ENCODE measurements at places on chromosomes 5 and 9.

- DNase-seq = no peak
Measured at GRCh38 chr5:158170534-158170933, 311.6 kb upstream of the CLINT1 start.

GRCh38 chr9:35726931-35727330 is 5.1 kb downstream of the TLN1 start:
- DNase-seq = no peak

GRCh38 chr5:21773456-21773855 is 1079.7 kb downstream of the CDH12 start:
- DNase-seq = no peak

DNA sequence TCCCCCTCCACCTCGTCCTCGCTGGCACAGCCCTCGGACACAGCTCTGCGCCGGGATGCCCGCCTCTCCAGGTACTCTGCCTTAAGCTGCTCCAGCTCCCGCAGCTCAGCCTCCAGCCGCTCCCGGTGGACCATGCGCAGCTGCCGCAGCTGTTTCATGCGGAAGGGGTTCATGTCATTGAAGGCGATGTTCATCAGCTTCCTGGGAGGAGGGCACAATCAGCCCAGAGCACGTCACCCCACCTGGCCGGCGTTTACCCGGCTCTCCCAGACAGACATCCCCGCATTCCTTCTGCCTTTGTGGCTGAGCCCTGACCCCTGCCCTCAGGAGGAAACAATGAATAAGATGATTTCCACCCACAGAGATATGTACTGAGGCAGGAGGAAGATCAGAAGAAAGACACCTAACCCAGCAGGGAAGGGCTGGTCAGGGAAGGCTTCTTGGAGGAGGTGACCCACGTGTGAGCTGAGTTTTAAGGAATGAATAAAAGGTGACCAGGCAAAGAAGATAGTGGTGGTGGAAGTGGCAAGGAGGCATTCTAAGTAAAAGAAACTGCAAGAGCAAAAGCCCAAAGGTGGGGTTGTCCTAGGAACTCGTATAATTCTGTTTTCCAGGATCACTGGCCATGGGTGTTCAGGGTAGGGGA is 7.1 kb upstream of the CORO2A start:
- DNase-seq = no peak

- no peak for DNase-seq
Measured at GRCh38 chr9:4298255-4299004, 1.4 kb downstream of the GLIS3 start.

Measured in fibroblast of skin of left quadriceps (primary cell).